ENCODE measurements at places on chromosomes 3 and 15.
A peak's percentile ranks its signal among the peaks of the same experiment; 100 is the strongest.

GRCh38 chr3:121482660-121483059, 63.1 kb downstream of the POLQ start:
- no peak for DNase-seq

DNA sequence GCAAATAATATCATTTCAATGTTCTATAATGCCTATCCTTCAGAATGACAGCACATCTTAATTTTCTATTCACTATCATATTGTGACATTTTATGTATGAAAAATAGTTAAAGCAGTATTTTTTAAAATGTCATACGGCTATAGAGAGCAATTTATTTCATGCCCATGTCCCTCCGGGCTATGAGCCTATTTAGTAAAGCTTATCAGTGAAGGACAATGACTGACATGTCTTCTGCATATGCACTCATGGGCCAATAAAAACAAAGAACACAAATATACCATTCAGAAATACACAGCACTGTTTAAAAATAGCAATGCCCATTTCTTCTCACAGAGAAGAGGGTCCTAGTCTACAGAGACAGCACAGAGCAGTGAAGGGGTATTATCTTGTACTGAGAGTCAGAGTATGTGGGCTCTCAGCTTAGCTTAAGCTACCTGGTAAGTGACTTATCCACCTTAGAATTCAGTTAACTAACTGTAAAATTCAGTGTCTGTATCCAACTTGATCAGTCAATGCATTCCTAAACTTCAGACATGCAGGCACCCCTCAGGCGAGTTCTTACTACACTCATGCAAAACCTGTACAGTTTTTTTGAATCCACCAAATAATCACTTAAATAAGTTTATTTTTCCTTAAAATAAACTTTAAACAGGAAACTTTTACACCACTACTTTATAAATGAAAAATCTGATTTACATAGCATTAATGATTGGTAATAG, 9.0 kb downstream of the GOLIM4 start:
- DNase-seq = no peak

GRCh38 chr3:21754839-21755238, 3.8 kb upstream of the ZNF385D start:
- no peak for DNase-seq

DNA sequence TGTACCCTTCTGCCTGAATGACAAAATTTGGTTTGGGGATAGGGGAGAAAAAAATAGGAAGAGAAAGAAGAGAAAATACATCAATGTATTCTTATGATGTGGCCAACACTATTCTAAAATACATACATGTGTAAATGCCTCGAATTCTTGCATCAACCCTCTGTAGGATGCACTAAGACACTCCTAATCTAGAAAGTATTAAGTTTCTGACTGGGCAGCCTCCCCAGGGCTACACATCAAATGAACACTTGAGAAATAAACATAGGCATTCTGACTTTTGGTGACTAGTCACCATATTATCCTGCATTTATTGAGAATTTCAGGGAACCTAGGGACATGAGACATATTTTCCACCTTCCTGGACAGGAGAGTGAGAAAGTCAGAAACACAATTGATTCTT, 109.2 kb downstream of the CPNE4 start:
- no peak for DNase-seq

- DNase-seq = no peak
These were observed 96.6 kb downstream of the EFL1 start for GRCh38 chr15:82165948-82166376.

- no peak for DNase-seq
These were observed 14.0 kb downstream of the SMAD6 start for GRCh38 chr15:66715720-66716655.

GRCh38 chr3:134333522-134334181, 40.6 kb downstream of the AMOTL2 start:
- peak; percentile 64 for DNase-seq

GRCh38 chr3:184168363-184169120, 6.1 kb upstream of the AP2M1 start:
- DNase-seq = no peak

DNA sequence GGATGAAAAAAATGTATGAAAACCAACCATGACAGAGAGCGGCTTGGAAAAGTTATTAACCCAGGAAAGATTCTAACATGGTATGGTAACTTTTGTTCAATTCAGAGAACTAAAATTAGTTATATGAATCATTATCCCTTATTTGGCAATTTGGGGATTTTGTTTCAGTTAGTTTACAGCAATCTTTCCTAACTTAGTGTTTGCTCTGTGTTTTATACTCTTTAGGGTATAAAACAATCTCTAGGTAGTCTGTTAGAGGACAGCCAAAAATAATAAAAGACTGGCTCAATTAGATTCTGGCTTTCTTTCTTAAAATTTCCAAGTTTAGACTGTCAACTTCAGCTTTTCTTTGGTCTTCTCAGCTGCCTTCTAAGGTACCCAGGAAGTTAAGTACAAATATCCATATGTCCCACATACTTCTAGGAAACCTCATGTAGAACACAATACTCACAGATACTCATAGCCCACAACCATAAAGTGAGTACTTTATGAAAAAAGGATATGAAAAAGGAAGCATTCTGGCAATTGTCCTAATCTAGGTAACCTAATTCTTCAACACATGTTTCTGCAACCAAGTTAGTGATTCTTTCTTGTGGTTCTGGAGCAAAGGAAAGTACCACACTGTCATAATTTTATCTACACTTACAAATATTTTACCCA, 849.3 kb downstream of the ROBO1 start:
- no peak for DNase-seq

GRCh38 chr15:81373775-81374395, at the start of gene TMC3:
Gene TMC3 (minus strand): TSS chr15:81374213. CDS start chr15:81374077, 136 bp downstream.
- no peak for DNase-seq

DNA sequence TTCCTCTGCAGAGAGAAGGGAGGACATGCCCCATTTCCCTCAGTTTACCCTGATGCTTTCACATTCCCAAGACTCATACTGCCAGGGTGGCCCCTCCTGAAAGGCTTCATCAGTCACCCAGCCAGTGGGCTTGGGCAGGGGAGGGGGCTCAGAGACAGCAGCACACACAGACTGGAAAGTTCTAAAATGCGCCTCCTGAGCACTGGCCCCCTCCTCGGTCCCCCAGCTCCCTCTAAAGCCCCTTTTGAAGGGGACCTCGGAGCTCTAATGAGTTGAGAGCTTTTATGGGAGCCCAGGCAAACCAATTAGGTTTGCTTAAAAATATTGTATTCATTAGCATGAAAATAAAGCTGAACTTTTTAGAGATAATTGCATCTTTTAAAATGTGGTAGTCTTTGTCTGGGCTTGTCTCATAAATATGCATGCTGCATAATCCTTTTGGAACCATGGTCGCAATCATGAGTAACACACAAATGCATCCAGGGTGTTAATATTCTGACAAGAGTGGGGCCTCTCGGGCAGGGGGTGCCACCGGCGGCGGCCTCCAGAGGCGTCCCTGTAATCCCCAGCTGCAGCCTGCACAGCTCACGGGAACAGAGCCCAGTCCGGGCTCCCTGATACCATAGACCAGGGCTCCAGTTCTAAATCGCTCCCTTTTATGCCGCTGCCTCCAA, 78.5 kb downstream of the RPLP1 start:
- DNase-seq = no peak

- no peak for DNase-seq
These were observed 130.8 kb downstream of the DIPK2A start for GRCh38 chr3:144102421-144102820.

GRCh38 chr15:89457086-89457485, 39.3 kb downstream of the RHCG start:
- peak; percentile 21 for DNase-seq

DNA sequence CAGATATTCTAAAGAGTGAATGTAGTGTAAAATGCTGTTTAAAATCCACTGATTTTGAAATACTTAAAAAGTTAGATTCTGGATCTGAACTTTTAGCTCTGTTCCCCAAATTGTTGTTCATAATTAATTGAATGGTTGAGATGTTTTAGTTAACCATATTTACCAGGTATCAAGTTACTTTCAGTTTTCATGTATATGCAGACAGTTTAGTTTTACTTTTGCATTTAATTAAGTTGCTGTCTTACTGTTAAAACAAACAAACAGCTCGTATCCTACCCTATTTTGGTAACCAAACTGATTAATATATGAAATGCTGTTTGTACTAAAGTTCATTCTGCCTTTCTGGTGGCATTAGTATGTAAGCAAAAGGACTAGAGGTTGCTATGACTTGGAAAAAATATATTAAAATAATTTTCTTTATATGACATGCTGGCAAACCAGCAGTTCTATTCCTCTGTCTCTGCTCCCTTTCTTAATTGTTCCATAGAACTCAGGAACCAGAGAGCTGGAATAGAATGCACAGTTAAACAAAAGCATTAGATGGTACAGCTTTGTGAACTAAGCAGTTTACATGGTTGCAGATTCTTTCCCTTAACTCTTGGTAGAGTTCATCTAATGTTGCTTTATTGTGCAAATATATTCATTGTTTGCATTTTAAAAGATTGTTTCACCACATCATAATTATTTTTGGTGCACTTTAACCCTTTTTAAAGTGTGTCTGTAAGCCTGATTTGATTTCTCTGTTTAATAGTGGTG, 39.5 kb upstream of the SCAANT1 start:
- DNase-seq = no peak

DNA sequence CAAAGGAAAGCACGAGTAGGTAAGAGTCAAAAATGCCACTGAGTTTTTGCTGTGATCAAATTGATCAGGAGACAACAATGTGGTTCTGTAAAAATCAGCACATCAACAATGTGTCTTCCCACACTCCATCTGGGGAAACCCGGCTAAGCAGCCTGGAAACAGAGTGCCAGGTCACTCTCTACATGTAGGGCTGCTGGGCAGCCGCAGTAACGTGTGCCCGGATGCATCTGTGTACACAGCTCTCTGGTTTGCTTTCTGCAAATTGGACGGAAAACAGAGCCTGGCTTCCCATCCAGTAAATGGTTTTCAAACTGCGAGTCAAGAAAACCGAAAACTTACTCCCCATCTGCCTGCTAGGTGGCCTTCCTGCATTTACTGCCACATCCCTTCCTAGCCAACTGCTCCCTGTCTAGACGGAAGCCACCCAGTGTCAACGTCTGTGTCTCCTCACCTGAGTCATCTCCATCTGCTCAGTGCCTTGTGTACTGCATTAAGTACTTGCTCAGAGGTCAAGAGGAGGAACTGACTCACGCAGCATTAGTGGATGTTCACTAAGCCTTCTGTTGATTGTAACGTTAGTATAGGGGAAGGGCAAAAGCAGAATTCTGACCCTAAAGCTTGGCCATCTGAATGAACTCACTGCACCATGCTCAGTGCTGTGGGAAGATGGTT, 124.1 kb downstream of the TJP1 start:
- DNase-seq = no peak

GRCh38 chr3:66017591-66017990, 21.1 kb downstream of the MAGI1 start:
- no peak for DNase-seq

Data from SW480 (cell line).